ENCODE measurements at places on chromosomes 6 and 20.

GRCh38 chr20:9616455-9616805 is 102.0 kb downstream of the LAMP5 start:
- DNase-seq = no peak

DNA sequence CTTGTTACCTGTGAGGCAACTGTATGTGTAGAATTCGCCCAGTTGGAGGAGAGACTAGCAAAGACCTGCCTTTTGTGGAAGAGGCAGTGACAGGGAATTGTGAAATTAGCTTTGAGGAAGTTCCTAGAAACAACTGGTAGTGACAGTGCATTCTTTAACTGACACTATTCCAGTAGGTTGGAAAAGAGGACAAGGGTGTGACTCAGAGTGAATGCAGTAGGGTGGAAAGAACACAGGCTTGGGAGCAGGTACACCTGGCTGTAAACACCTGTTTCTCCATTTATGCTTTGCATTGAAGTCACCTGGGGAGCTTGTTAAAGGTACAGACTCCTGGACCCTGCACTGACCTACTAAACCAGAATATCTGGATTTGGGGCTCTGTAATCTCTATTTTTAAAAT is 295.7 kb downstream of the PHACTR1 start:
- no peak for DNase-seq

DNA sequence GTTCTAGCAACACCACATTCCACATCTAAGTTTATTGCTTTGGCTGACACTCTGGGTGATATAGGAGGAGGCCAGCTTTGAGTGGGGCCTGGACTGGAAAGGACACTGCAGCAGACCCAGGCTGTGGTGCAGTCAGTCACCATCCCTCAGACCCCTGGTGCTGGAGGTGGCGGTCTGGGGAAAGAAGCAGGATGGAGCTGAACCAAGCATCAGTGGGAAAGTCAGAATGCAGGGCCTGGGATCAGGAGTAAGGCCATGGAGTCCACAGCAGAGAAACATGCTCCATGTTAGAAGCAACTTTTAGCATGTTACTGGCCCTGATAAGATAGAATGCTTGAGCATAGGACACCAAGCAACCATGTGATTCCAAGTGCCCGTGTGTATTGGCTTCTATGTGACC is 5.9 kb downstream of the HLA-A start:
- no peak for DNase-seq

- peak; percentile 11 for DNase-seq
Measured at GRCh38 chr20:36604952-36605398, 604 bp upstream of the RAB5IF start.

DNA sequence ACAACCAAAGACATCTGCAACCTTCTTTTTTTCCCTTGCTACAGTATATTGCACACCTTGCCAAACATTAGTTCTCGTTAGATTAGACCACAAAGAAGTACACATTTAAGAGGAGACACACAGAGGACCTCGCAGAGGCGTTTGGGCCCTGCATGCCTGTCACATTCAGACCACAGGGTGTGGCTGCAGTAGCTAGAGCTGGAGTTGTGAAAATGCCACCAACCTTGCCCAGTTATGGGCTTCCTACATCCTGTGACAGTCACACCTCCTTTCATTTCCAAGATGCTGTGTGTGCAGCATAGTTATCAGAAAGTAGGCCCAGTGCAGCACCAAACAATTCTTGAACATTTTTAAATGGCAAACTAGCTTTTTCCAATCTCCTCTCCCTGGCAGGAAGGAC is 2.4 kb downstream of the SYNE1 start:
- DNase-seq = no peak

GRCh38 chr6:63389191-63389844 is 69.5 kb upstream of the LGSN start:
- DNase-seq = no peak

GRCh38 chr20:50219600-50219999 is 29.0 kb downstream of the CEBPB start:
- DNase-seq = peak; percentile 45

- DNase-seq = no peak
Measured at GRCh38 chr6:36399970-36400369, 12.5 kb upstream of the ETV7 start.

DNA sequence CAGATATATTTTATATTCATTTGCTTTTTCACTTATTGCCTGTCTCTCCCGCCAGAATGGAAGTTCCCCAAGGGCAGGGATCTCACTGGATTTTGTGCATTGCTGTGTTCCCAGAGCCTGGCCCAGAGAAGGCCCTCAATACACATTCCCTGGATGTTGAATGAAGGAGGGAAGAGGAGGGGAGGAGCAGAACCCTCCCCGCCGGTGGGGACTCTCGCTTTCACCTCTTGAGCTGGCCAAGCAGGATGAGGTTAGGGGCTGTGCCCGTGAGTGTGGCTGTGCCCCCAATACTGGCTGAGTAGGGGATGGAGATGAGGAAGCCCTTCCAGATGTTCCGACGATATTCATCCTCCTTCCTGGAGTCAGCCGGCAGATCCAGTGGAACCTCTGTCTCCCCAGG is 45.5 kb upstream of the OCSTAMP start:
- DNase-seq = no peak

- no peak for DNase-seq
Measured at GRCh38 chr6:149761438-149761837, 11.9 kb downstream of the PCMT1 start.

- no peak for DNase-seq
Measured at GRCh38 chr6:139131736-139132280, 3.1 kb upstream of the HECA start.

DNA sequence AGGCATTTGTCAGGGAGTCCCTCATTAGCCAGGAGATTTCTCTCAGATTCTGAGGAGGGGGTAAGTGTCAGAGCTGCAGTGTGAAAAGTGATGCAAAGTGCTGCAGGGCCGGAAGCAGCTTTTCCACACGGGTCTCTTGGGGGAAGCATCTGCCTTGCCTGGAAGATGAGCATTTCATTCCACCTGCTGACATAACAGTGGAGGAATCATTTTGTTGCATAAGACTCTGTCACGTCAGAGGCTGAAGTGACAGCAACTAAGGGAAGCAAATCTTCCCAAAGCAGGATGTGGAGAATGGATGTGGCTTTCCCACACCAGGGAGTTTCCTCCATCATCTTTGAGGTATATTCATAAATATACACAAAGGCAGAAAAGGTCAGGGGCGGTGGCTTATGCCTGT is 22.8 kb downstream of the DCBLD1 start:
- DNase-seq = no peak

Data from MG63 (cell line).